ENCODE measurements at places on chromosomes 1 and 21.
A peak's percentile ranks its signal among the peaks of the same experiment; 100 is the strongest.

DNA sequence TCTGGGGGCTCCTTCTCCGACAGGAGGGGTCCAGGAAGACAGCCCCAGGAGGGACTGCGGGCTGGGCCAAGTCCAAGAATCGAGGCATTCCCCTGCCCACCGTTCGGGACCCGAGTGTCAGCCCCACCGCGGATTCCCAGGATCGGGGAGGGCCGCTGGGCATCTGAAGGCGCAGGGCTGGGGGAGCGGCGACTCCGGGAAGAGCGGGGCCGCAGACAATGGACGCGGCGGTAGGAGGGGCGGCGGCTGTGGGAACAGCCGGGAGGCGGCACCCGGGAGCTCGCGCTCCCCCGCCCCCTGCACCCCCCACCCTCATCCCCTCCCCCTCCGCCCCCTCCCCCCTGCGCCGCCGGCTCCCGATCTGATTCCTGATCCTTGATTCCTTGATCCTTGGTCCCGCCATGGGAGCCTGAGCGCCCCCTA, at the start of gene VANGL2:
TSS of gene VANGL2 (plus strand) at position 342 of the 423 bp plus-strand sequence. CDS start 15,274 bp downstream, outside the sequence.
- DNase-seq = peak; percentile 66

DNA sequence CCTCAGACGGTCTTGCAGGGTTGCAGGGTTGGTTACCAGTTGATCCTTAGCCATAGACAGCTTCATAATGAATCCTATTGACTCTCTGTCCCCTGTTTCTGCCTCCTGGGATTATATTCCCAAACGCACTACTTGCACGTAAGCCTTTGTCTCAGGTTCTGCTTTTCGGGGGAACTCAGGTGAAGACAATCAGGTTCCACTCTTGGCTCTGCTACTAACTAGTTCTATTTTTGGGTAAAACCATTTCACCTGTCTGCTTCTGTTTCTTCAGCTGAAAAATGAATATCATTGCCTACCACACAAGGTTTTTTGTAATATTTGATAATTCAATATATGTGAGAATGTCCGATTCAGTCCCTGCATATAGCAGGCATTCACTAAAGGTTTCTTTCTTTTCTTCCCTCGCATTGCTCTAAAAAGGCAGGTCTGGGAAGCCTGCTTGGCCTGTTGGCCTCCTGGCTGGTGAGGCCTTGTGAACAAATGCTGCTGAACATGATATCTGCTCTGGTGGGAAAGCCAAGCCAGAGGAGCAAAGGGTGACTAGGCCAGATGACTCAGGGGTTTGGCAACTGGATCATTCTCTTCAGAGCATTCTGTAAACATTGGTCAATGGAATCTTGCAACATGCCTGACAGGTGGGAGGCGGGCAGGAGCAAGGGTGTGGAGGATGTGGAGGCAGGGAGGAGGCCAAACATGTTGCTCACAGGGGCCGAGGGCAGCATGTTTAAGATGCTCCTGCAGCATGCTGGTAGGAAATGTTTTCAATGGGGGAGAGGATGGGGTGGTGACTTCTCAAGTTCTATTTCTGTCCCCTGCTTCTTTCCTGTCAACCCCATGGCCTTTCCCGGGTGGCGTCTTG, 23.8 kb downstream of the IER5 start:
- no peak for DNase-seq

- DNase-seq = no peak
Measured at GRCh38 chr1:56864430-56864829, 9.8 kb downstream of the C8A start.

DNA sequence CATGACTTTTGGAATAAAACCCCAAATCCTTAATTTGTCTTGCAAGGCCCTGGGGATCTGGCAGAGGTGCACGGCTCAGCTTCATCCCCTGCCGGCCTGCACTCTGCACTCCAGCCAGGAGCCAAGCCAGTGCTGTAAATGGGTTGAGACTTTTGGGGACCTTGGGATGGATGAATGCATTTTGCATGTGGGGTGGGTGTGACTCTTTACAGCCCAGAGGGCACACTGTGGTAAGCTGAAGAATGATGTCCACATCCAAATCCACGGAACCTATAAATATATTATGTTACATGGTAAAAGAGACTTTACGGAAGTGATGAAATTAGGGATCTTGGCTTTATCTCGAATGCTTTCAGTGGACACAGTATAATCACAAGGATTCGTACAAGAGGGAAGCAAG, 177.8 kb downstream of the EDEM3 start:
- no peak for DNase-seq
